ENCODE measurements at places on chromosomes 3 and 15.

GRCh38 chr3:4107430-4107829 is 195.7 kb upstream of the SETMAR start:
- DNase-seq: no peak

DNA sequence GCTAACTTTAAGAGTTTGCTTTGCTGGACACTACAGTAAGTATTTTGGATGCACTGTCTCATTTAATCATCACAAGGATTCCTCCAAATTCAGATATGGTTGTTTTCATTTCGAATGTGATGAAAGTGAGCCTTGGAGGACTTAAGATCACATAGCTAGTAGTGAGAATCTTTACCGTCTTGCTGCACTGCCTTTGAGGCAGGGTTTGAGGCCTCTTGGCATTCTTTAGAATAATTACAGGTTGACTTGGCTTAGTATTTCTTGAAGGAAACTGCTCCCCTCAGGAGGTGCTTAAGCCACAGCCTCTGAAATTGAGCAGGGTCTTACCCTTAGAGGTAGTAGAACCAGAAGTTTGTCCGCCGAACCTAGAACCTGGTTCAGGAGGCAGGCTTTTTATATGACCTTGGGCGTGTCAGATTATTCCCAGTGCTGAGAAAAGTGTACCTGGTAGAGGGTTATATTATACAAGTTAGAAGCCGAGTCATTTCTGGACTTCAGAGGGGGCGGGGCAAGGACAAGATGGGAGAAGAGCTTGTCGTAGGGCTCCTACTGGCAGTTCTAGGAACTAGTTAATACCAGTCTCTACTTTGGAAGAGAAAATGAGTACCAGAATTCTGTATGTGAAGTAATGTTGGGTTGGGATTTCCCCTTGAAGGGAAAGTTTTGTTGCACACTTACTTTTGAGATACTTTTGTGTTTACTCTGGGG is 1.1 kb downstream of the TFG start:
- DNase-seq: peak; percentile 64

DNA sequence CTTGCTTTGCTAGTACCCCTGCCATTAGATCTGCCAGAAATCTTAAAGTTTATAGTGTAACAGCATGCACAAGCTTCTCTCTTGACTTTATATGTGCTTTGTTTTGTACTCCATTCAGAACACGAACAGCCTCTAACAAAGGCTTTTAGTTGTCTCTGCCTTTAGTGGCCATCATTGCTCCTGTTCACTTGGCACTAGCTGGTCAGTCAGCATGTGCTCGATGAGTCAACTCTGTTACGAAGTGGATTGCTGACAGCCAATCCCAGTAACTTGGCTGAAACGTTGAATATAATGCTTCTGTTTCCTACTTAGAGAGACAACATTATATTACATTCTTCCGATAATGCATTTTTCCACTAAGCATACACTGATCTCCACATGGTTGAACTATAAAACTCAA is 349.2 kb downstream of the NAALADL2 start:
- no peak for DNase-seq

DNA sequence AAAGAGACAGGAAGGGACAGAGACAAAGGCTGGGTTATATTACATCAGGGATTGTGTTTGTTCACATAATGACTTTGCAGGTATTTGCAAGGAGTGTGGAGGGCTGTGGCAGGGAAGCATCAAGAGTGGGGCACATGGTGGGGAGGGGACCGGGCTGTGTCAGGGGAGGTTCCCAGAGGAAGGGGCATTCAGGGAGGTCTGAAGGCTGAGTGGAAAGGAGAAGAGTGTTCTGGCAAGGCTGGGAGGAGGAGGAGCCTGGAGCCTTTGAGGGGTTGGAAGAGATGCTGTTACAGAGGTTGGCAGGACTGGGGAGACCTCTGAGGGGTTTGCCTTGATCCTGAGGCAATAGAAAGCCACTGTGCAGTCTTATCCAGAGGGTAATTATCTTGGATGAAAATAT is 49.4 kb downstream of the EXOG start:
- DNase-seq: no peak

DNA sequence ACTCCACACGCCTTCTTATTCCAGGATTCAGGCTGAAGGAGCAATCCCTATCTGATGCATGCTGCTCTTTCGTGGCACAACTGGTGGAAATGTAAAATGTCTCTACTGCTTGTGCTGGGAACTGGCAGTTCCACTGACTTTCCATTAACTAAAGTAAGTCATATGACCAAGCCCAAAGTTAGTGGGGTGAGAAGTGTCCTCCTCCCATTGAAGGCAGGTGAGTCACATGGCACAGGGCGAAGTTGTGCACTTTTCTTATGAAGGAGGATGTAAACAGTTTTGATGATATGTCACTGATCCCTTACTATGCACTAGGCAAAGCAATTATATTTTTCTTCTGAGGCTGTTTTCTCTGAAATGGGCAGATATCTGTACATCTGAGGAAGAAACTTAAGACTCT is 51.6 kb downstream of the SLC7A14 start:
- DNase-seq: no peak

- DNase-seq: no peak
Observed at GRCh38 chr3:7669641-7670040, 808.7 kb downstream of the GRM7 start.

DNA sequence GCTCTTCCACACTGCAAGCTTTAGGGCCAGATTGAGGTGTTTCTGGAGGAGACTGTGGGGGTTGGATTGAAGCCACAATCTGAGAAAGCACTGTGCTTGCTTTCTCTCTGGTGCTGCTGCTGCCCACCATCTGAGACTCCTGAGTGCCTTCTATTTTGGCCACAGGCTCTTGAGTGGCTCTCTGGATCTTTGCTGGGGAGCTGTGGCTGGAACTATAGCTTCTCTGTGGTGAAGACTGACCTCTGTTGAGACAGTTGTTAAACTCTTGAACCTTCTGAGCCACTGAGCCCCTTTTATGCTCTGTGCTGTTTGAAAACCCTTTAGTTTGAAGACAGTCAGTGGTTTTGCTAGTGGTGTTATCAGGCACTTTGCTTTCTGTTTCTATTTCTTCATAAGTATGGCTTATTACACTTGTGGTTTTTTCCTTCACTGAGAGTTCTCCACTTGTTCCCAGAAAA is 108.7 kb upstream of the TSPAN3 start:
- DNase-seq: no peak

- no peak for DNase-seq
Observed at GRCh38 chr3:135871311-135871710, 94.2 kb upstream of the PPP2R3A start.

DNA sequence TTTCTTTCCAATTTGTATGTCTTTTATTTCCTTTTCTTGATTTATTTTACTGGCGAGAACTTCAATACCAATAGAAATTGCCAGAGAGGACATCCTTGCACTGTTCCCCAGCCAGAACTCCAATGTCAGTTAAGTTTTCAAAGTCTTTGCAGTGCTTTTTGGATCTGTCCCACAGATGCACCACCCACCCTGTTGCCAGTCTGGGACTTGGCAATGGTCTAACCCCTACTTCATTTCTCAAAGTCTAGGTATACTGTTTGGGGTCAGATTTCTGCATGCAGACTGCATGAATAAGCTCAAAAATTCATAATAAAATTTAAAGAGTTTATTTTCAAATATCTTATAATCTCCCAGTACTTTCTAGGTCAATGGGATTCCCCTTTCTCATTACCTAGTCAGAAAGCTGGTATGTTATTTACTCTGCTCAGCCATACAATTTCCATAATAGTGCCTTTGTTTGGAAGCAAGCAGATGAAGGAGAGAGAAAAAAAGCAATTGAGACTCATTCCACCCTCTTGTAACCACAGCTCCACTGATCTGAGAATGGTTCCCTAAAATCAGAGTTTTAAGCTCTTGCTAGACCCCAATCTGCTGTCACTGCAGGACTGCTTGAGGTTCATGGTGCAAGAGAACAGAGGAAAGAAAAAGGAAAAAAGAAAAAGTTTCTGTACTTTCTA is 125.9 kb upstream of the PLXND1 start:
- no peak for DNase-seq

DNA sequence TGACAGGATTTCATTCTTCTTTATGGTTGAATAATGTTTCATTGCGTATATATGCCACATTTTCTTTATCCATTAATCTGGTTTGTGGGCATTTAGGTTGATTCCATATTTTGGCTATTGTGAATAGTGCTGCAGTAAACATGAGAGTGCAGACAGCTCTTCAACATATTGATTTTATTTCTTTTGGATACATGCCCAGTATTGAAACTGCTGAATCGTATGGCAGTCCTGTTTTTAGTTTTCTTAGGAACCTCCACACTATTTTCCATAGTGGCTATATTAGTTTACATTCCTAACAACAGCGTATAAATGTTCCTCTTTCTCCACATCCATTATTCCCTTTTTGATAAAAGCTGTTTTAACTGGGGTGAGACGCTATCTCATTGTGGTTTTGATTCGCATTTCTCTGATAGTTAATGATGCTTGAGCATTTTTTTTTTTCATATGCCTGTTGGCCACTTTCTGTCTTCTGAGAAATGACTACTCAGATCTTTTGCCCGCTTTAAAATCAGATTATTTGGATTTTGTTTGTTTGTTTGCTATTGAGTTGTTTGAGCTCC is 21.7 kb downstream of the AQP9 start:
- no peak for DNase-seq

DNA sequence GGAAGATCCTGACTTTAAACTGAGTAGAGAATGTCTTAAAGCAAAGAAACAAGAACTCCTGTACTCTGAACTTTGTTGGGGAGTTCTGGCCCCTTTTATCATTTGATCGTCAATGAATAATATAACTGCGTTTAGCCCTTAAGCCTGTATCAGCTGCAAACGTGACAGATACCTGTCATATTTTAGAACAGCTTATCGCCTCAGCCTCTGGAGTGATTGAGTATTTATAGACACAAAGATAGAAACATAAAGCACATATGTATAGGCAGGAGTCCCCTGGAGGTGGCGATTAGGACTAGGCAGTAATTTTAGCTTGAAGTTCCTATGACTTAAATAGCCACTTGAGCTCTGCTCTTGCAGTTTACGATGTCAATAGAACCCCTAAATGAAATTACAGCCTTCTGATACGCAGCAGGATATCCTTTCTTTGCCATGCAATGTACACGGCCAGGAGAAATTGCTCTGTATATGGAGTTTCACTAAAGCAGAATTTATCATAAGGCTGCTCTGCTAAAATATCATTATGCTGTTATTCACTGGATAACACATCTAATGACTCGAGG is 321.8 kb downstream of the TIGIT start:
- DNase-seq: no peak

GRCh38 chr3:174583396-174583795 is 275.7 kb upstream of the NAALADL2 start:
- DNase-seq: no peak

- no peak for DNase-seq
Observed at GRCh38 chr3:54349691-54350090, 227.3 kb downstream of the CACNA2D3 start.

- DNase-seq: no peak
Observed at GRCh38 chr3:194271460-194272035, 79.6 kb downstream of the CPN2 start.

GRCh38 chr3:85258819-85259218 is 300.0 kb downstream of the CADM2 start:
- DNase-seq: no peak

- no peak for DNase-seq
Observed at GRCh38 chr3:102533784-102534183, 99.0 kb downstream of the ZPLD1 start.

DNA sequence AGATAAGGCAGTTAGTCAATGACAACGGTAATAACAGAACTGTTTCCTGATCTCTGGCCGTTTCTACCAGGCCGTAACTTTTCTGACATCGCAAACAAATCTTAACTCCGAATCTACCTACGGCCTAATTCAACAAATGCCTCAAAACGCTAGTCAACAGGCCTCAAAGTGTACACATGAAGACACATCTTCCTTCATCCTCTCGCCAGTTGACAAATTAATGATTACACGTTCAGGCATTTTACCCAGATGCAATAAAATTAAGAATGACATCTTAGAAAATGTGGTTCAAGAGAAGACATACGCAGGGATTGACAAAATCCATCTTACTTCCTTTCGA is 1.5 kb downstream of the SFMBT1 start:
- DNase-seq: no peak

DNA sequence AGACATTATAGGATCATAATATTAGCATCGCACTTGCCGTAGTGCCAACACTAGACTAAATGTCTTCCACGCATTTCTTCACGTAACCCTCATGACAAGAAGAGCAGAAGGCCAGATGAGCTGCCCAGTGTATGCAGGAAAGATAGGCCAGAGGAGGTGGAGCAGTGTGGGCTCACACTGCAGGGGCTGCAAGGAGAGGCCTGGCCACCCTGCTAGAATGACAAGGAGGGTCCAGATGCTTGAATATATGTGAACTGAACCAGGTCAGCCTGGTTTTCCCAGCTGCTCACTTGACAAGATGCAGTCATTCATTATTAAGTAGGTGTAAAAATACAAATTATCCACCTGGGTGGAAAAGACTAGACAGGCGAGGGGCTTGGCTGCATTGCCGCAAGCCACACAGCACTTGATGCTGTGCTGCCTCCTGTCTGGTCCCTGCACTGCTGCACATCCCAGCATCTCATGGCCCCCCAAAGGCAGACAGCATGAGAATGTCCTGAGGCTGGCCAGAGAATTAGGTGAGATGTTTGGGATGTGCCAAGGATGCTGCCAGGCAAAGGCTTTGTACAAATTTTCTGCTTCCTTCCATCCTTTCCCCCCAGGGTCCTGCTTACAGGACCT is 115.2 kb downstream of the NTRK3 start:
- DNase-seq: no peak

GRCh38 chr3:127497676-127498075 is 92.9 kb downstream of the TPRA1 start:
- DNase-seq: no peak

DNA sequence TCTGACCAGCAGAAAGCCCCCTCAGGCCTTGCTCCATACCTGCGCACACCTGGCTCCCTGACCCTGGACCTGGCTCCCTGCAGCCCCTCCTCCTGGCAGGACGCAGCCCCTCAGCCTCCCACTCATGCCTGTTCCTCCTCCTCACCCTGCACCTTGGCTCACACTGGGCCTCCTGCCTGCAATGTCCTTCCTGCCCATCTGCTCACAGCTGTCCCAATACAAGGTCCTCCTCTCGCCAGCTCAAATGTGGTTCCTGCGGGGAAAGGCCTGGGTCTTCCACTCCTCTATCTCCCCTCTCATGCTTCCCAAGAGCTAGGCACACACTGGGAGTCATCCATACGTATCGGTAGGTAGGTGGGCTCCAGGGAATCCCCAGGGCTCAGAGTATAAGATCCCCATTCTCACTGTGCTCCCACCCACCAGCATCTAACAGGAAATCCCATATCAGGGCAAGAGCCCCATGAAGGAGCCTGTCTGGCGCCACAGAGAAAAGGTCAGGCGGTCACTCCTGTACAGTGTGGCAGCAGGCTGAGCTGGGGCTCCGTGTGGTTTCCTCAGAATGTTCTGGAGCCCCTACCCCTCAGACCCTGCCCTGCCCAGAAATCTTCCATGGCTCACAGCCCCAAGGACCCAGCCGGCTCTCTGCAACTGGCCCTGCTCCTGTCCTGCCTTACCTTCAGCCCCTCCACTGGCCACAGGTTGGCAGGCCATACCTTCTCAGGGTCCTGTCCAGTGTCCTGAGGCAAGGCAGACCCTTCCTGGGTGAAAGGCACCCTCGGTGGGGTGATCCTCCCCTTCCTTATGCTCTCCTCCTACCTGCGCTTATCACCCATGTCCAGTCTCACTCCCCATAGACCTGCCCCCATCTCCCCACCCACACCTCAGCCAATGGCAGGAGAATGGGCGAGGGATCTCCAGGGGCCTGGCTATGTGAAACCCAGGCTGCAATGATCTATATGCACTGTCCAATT is 10.9 kb downstream of the PLCD1 start:
- no peak for DNase-seq

Measured in stimulated activated naive B cell treated with anti-CD40 and anti-IgM and Interleukin-4, amounts not matched to agents 10 μg/mL and 1 μg/mL and 100 μg/mL, for 72 hours (primary cell).